ENCODE measurements at places on chromosomes 7 and 10.

- no peak for DNase-seq
Observed at GRCh38 chr10:69874449-69874848, 72.7 kb downstream of the COL13A1 start.

DNA sequence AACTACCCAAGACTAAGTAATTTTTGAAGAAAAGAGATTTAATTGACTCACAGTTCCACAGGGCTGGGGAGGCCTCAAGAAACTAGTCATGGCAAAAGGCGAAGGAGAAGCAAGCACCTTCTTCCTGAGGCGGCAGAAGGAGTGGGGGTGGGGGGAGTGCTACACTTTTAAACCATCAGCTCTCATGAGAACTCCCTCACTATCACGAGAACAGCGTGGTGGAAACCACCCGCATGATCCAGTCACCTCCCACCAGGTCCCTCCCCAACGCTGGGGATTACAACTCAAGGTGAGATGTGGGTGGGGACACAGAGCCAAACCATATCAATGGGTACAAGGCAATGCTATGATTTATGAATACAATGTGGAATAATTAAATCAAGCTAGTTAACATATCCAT lies 241.9 kb downstream of the PTPRN2 start:
- no peak for DNase-seq

- DNase-seq = no peak
Observed at GRCh38 chr7:22729180-22729825, 2.3 kb downstream of the IL6 start.

- no peak for DNase-seq
Observed at GRCh38 chr7:112308974-112309373, 102.5 kb downstream of the ZNF277 start.

DNA sequence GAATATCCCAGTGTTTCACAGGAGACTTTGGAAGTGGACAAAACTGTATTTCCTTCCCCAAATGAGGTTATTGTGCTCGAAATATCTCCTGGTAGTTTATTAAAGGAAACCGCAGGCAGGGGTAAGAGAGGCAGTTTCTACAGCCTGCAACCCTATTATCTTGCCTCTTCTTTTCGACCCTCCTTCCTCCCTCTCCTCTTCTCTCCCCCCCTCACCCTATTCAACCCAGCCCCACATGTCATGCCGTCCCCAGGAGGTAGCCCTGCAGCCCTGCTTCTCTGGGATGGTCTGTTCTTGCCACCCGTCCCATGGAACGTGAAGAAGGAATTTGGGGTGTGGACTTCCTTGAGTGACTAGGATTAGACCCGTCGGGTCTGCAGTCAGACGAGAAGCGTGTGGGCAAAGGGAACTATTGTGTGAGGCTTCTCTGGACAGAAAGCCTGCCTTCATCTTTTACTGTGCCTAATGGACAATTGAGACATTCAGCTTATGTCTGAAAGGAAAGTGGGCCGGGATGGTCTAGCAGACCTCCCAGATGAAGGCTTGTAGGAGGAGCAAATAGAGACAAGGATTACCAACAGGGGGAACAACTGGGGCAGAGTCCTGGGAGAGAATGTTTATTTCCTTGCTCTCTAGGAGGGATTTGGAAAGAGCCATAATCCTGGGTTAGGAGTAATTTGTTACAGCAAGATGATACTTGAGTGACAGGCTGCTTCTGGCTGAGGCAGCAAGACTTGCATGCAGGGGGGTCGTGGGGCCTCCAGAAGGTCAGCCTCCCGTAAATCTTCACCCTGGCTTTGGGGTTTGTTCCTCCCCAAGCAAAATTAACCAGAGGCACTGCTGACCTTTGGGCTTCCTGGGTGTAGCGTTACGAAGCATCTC lies 77.8 kb downstream of the TCF7L2 start:
- no peak for DNase-seq

DNA sequence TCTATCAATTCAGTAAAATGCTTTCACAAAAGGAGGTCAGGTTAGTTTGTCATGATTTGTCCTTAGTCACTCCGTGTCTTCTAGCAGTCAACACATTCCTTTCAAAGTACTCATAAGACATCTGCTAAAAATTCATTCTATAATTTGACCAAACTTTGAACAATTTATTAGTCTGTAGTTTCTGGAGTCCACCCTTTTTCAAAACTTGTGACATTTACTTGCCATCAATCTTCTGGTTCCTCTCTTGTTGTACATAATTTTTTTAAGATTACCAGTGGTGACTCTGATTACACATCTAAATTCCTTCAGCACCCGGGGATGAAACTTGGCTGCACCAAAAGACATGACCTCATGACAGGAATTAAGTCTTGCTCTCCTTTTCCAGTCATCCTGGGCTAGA lies 130.1 kb downstream of the NEBL start:
- no peak for DNase-seq

- DNase-seq = no peak
Observed at GRCh38 chr10:32972929-32973328, 14.9 kb upstream of the ITGB1 start.

DNA sequence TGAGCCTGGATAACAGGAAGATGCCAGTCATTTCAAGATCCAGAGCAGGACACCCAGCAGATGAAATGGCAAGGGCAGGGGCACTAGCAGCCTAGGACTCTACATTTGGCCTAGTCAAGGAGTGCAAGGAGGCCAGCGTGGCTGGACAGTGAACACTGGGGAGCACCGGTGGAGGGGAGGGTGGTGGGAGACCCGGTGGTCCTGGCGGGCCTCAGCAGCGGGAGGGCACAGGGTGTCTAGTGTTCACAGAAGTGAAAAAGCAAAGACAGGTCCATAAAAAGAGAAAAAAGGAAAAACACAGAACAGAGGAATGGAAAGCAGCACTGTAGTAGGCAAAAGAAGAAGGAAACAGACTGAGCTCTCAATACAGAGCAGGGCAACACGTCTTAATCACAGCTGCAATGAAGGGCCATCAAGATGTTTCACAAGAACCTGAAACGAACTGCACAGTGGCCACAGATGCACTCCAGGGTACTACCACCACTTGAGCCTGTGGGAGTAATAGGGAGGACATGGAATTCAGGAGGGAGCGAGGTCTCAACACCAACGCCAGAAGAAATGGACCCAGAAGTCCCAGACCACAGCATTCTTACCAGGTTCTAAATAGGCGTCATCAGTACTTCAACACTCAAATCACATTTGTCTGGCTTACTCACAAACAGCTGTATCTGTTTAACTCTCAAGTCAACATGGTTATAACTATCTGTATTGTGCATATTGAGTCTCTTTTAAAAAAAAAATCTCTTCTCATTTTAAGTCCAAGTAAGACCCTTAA lies 573.7 kb downstream of the PARD3 start:
- DNase-seq = no peak

DNA sequence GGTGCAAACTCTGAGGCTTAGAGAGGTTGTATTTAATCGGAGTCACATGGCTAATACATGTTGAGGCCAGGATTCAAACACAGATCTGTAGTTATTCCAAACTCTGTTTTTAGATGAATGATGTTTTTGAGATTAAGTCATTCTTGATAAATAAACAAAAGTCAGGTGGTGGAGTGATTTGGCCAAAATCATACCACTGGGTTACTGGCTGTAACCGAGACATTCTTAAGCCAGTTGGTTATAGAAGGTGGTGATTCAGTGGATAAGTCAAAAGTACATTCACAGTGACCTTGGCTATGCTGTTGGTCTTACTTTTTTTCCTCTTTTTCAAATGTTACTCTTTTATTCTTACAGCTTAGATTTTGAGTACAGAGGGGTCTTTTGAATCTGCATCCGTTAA lies 361.4 kb downstream of the KIF20B start:
- no peak for DNase-seq

- DNase-seq = no peak
Observed at GRCh38 chr10:104321226-104321625, 17.0 kb downstream of the ITPRIP start.

- DNase-seq = no peak
Observed at GRCh38 chr7:158706273-158706704, 1.7 kb upstream of the NCAPG2 start.

- DNase-seq = no peak
Observed at GRCh38 chr7:106110885-106111654, 1.0 kb downstream of the SYPL1 start.

DNA sequence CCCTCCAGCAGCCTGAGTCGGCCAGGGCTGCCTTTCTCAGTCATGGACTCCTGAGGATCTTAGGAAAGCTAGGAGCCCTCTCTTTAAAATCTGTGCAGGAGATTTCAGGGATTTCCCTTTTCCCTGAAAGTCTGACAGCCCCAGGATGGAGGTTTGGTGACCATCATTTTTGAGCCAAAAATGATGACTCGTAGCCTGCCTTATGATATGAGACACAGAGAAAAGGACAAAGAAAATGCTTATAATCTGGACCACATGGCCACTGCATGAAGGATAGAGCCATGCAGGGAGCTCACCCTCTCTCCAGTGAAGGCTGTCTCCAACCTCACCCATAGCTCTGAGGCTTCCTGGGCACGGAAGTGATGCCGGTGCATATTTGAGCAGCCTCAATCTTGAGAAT lies 106.6 kb upstream of the CHST15 start:
- DNase-seq = no peak

DNA sequence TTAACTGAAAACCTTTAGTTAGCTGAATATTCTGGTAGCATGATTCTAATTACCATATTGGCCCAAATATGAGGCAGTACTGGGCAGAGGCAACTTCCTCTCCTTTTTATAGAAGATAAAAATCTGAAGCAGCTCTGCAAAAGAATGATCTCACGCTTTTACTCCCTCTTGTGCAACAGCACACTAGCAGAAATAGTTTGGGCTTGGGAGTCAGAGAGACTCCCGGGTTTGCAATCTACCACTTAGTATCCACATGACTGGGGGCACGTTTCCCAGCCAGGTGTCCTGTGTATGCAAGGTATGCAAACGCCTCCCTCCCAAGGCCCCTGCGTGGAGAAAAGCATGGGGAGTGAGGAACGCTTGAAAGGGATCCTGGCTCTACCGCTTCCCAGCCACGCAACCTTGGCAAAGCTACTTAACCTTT lies 47.2 kb upstream of the RHEB start:
- DNase-seq = no peak

DNA sequence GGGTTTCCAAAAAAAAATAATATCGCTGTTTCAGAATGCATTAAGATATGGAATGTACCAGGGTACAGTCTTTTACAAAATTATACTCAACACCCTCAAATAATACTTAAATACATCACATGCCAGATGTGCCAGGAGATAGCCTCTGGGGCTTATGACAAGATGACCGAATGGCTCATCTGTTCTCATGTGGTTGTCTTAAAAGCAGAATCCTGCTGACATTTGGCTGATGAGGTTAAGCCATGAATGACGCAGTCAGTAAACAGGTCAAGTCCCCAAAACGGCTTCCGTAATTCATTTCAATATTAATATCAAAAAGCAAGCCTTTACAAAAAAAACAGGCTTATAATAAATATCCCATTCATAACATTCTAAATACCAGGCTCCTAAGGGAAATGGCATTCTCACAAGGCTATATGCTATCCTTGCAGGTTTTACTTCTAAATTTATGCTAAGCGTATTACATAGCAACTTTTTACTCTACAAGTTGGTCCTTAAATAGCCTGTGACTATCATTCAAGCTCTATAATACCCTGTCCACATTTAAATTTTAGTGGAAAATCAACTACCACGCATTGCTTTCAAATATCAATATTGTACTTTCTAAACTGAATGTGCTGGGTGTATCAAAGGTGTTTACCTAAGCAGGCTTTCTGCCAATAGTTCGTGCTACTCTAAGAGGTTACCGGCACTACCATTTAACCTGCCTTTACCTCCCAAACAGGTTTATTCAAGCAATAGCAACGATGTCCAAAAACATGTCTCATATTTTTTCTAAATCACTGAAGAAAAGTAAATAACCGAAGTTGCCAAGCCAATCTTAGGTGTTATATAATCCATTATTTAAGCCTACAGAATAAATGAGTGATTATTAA lies 15.6 kb downstream of the SMURF1 start:
- DNase-seq = no peak

GRCh38 chr7:38840736-38841460 lies 68.1 kb downstream of the VPS41 start:
- DNase-seq = no peak

DNA sequence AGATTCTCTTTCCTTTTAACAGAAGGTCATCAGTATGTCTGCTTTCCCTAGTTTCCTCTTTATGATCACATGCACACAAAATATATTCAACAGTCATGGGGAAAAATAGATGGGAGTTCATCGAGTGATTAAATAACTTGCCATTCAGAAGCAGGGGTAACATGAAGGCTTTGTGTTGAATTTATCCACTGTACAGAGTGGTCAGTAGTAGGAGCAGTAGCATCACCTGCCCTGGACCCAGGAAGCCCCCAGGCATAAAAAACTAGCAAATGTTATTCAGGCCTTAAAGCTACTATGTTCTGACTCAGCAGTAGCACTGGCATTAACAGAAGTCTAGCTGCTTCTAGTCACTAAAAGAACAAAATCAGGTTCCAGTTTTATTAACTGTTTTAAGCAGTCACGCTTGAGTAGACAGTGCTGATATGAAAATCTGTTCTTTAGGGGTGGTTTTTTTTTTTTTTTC lies 31.4 kb upstream of the FAM133B start:
- DNase-seq = no peak

- no peak for DNase-seq
Observed at GRCh38 chr10:97874332-97874731, 24.7 kb downstream of the GOLGA7B start.

- no peak for DNase-seq
Observed at GRCh38 chr10:29306688-29307087, 17.8 kb downstream of the LYZL1 start.

- DNase-seq = no peak
Observed at GRCh38 chr10:108598320-108598695, 1325.0 kb downstream of the XPNPEP1 start.

DNA sequence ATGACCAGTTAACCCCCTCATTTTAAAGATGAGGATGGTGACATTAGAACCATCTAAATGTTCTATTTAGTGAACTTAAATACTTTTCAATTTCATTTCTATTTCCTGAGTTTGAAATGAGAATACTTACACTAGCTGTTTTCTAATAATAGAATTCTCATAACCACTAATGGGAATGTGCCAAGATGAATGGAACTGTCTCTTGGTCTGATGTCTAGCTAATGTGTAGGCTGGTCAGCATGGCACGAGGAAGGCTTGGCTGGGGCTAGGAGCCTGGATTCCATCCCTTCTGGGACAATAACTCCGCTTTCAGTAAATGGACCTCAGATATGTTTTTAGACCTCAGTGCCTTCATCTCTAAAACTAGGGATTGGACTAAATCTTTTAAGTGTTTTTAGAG lies 185.8 kb upstream of the NRP1 start:
- no peak for DNase-seq

DNA sequence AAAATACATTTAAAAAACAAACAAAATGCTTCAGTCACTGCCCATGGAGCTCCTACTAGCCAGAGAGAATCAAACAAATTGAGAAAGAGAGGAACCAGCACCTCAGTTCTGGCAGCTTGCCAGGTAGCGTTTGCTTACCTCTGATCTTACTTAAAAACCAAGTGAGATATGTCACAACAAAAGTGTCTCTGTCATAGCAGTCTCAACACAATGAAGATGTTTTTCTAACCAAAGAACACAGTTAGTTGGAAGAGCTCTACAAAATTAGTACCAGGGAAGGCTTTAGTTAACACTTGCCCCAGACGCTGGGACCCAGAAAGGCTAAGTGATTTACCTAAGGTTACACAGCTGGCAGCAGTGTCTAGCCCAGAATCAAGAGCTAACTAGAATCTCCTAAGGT lies 3.4 kb downstream of the DOCK4 start:
- no peak for DNase-seq

GRCh38 chr10:26296360-26296759 lies 79.8 kb downstream of the GAD2 start:
- no peak for DNase-seq

GRCh38 chr10:7435674-7436073 lies 24.8 kb upstream of the SFMBT2 start:
- no peak for DNase-seq

GRCh38 chr10:83934062-83934461 lies 205.2 kb upstream of the GHITM start:
- no peak for DNase-seq

GRCh38 chr7:95476904-95477594 lies 8.7 kb upstream of the ASB4 start:
- no peak for DNase-seq

Data from stimulated activated CD4-positive, alpha-beta T cell treated with anti-CD3 and anti-CD28 coated beads, TNF-alpha, amount 100 ng/mL, for 4 hours (primary cell).